ENCODE measurements at places on chromosomes 12 and 14. TPM values are rescaled to one million over a fixed set of nuclear protein-coding genes. Genes with fewer than 3 reads are reported as not detected.
A peak's percentile ranks its signal among the peaks of the same experiment; 100 is the strongest.

GRCh38 chr12:117466677-117467362 lies 105.4 kb upstream of the NOS1 start:
- H3K27ac ChIP-seq: no peak overlapping the region
- no peak for DNase-seq
- no peak overlapping the region for H3K4me3 ChIP-seq
- H3K27me3 ChIP-seq: no peaks in the 10 kb centered on the region

GRCh38 chr12:18965203-18965602 lies 164.3 kb upstream of the PLEKHA5 start:
- H3K27me3 ChIP-seq: no peaks in the 10 kb centered on the region
- H3K4me3 ChIP-seq: no peak overlapping the region
- H3K36me3 ChIP-seq: no peaks in the 10 kb centered on the region
- no peak overlapping the region for H3K27ac ChIP-seq

The GTF2A1 gene
- 21.0 TPM for total RNA-seq

The ADAM20 gene
- 0.21 TPM for total RNA-seq

GRCh38 chr12:15698377-15698871 lies 90.8 kb downstream of the EPS8 start:
- no peaks in the 10 kb centered on the region for H3K27me3 ChIP-seq
- no peak for DNase-seq
- H3K27ac ChIP-seq: peak overlapping the region; percentile 79
- H3K4me1 ChIP-seq: peaks cover 58% of the 10 kb centered on the region
- no peak overlapping the region for H3K4me3 ChIP-seq
- H3K36me3 ChIP-seq: no peaks in the 10 kb centered on the region

DNA sequence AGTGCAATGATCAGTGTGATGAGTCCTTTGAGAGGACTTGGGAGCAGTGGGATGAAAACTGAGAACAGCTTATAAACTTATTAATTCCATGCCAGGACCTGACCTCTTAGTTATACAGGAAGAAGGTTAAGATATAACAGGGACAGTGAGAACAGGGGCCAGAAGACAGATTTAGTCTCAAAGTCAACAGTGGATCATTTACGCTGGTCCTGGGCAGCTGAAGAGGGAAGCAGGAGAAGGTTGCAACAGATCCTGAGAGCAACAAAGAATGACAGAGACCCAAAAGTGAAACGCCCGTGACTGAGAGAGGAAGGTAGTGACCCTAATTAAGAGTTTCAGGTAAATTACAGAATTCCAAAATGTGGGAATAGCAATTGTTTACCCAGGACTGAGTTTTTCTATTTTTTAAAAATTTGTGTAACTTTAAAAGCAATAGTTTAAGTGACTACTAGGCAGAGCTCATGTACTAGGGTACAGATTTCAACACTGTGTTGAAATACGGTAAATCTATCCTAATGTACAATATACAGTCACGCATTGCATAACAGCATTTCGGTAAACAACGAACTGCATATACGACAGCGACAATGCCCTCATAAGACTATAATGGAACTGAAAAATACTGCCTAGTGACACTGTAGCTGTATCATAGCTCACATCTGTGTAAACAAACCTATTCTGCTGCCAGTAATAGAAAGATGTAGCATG lies 77.7 kb upstream of the GNPNAT1 start:
- H3K27ac ChIP-seq: no peak overlapping the region
- DNase-seq: no peak
- no peaks in the 10 kb centered on the region for H3K27me3 ChIP-seq

The NAV3 gene
- 4.6 TPM for total RNA-seq

DNA sequence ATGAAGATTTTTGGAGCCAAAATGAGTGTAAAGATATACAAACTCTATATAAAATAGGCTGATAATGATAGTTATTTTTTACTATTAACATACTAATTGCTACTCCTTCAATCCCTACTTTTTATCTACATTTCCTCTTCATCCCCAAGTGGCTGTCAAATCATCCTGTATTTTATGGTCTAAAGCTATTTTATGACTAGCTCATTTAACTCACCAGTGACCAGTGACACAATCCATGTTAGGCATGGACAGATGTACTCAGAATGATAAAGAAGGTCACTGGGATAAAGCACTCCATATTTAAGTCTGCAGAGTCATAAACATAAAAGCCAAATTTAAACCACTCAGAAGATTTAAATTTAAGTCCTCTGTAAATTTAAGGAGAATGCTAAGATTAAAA lies 183.0 kb downstream of the MED13L start:
- H3K27ac ChIP-seq: no peak overlapping the region
- H3K4me1 ChIP-seq: no peaks in the 10 kb centered on the region
- H3K4me3 ChIP-seq: no peak overlapping the region
- no peaks in the 10 kb centered on the region for H3K27me3 ChIP-seq

- no peak overlapping the region for H3K27ac ChIP-seq
- no peaks in the 10 kb centered on the region for H3K36me3 ChIP-seq
- H3K27me3 ChIP-seq: no peaks in the 10 kb centered on the region
- H3K4me3 ChIP-seq: no peak overlapping the region
- no peaks in the 10 kb centered on the region for H3K4me1 ChIP-seq
These were observed 3.2 kb downstream of the TDRD9 start for GRCh38 chr14:103931422-103931821.

DNA sequence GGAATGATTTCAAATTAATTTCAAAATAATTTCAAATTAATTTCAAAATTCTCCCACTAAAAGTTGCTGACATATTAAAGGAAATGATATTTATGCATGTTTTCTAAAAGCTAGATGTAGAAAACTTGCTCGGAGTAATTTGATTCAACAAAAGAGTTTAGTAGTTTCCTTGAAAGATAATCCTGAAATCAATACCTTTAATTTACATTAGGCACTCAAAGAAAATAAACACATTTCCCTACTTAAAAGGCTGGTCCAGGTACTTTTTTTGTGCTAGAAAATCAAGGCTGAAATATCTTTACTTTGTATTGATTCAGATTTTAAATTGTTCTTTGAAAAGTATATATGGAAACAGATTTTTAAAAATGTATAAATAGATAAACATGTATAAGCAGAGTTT lies 370.5 kb downstream of the RAD51B start:
- DNase-seq: no peak
- peaks cover 28% of the 10 kb centered on the region for H3K4me1 ChIP-seq
- no peaks in the 10 kb centered on the region for H3K27me3 ChIP-seq
- H3K36me3 ChIP-seq: no peaks in the 10 kb centered on the region
- no peak overlapping the region for H3K27ac ChIP-seq
- H3K4me3 ChIP-seq: no peak overlapping the region

The EID3 gene
- 2.3 TPM for total RNA-seq

- no peaks in the 10 kb centered on the region for H3K36me3 ChIP-seq
- H3K4me3 ChIP-seq: no peak overlapping the region
- DNase-seq: no peak
- peaks cover 21% of the 10 kb centered on the region for H3K4me1 ChIP-seq
These were observed 9.4 kb downstream of the MYBPC1 start for GRCh38 chr12:101604132-101604531.

DNA sequence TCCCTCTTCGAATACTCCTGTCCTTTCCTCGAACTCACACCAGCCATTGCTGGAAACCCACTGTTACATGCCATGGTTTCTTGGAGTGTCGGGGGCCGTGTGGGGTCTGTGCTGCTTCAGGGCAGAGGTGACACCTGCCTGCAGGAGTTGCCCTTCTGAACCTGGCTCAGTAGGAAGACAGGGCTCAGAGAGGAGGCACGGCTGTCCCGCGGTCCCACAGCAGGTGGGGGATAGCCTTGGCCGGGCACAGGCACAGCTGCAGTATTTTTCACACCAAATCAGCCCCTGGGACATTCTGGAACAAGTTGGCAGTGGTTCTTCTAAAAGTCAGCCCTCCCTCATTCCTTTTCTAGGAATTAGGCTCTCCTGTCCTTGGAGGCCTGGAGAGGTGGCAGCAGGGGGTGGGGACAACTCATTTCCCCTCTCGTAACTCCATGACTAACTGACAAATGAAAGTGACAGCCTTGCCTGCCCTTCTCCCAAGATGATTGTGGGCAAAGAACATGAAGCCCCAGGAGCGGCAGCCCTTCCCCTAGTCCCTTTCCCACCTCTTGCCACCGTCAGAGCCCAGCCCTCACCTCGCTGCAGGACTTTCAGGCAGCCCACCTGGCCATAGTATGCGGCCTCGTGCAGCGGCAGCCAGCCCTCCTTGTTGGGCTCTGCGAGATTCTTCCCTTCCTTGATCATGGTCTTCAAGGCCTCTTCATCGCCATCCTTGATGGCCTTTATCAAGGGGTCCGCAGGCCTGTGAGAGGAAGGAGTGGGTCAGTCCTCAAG lies 22.4 kb downstream of the ASB2 start:
- H3K36me3 ChIP-seq: no peaks in the 10 kb centered on the region
- H3K4me1 ChIP-seq: peaks cover 28% of the 10 kb centered on the region
- DNase-seq: no peak
- H3K4me3 ChIP-seq: peak overlapping the region; percentile 2
- H3K27ac ChIP-seq: no peak overlapping the region
- no peaks in the 10 kb centered on the region for H3K27me3 ChIP-seq

DNA sequence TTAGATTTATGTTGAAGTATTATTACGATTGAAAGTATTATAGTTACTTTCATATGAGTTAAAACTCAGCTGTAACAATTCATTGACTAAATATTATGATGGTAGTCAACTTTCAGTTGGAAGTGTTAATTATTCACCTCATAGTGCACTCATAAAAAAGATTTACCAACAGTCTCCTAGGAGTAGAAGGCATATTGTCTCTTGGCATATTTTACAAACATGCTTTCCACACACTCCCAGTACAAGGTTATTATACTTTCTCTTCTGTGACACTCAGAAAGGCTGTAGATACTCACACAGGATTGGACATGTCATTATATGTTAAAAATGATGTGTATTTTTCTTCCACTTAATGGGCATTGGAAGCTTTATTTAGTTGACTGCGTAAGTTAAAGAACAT lies 147.1 kb downstream of the NPAS3 start:
- H3K4me3 ChIP-seq: no peak overlapping the region
- no peak overlapping the region for H3K27ac ChIP-seq
- no peak for DNase-seq
- H3K27me3 ChIP-seq: no peaks in the 10 kb centered on the region
- H3K36me3 ChIP-seq: no peaks in the 10 kb centered on the region

GRCh38 chr12:91529829-91530228 lies 347.2 kb upstream of the DCN start:
- no peaks in the 10 kb centered on the region for H3K27me3 ChIP-seq
- H3K36me3 ChIP-seq: no peaks in the 10 kb centered on the region
- DNase-seq: no peak

The JDP2 gene
- total RNA-seq: 37.8 TPM

DNA sequence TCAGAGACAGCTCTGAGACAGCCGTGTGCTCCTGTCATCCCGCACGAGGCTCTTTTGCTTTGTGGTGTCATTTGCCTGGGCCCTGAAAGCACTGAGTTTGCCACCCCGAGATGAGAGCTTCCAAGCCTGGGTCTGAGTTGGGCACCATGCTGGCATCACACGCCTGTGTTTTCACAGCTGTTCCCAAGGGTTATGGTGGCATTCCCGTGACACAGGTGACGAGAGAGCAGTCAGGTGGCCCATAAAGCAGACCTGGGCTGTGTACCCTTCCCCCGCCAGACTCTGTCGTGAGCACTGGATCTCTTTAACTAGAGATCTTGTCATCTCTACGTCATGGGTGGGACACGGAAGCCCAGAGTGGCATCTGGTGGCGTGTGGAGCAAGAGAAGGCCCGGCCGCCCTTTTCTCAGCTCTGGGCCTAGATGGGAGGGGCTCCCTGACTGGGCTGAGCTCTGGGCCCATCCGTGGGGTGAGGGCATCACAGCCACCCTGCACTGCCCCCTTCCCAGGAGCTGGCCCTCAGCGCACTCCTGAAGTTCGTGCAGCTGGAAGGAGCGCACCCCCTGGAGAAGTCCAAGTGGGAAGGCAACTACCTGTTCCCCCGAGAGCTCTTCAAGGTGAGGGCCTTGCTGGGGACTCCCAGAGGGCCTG lies 2.6 kb downstream of the NOC4L start:
- H3K4me3 ChIP-seq: no peak overlapping the region
- no peak overlapping the region for H3K27ac ChIP-seq
- H3K4me1 ChIP-seq: peaks cover 20% of the 10 kb centered on the region
- DNase-seq: no peak
- H3K36me3 ChIP-seq: peaks cover 13% of the 10 kb centered on the region
- no peaks in the 10 kb centered on the region for H3K27me3 ChIP-seq

GRCh38 chr14:101535232-101535631 lies 26.1 kb upstream of the DIO3 start:
- no peaks in the 10 kb centered on the region for H3K36me3 ChIP-seq
- DNase-seq: no peak
- no peaks in the 10 kb centered on the region for H3K27me3 ChIP-seq
- no peak overlapping the region for H3K4me3 ChIP-seq

The GPR84 gene
- total RNA-seq: not detected

DNA sequence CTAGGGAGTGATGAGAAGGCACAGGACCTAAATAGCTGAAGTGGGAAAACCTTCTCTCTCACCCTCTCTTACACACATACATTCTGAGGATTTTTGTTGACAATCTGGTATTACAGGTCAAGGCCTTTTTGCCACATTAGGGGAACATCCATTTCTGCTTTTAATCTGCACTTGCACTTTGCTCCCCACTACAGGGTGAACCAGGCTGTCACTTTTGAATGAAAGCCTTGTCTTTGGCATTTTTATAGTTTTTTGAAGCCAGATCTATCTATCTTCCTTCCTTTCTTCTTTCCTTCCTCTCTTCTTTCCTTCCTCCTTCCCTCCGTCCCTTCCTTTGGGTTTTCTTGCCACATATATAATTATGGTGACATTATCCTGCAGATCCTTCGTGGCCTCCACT lies 165.9 kb upstream of the OTX2 start:
- H3K36me3 ChIP-seq: no peaks in the 10 kb centered on the region
- no peaks in the 10 kb centered on the region for H3K27me3 ChIP-seq
- no peak overlapping the region for H3K27ac ChIP-seq
- no peak overlapping the region for H3K4me3 ChIP-seq
- no peak for DNase-seq

GRCh38 chr14:50396631-50397389 lies at the start of gene CDKL1:
CDKL1 (minus strand) TSS chr14:50396881; CDS start chr14:50395868, 1,013 bp downstream.
- DNase-seq: no peak
- H3K27ac ChIP-seq: peak within 1 kb of the TSS; percentile 76
- H3K4me3 ChIP-seq: peak within 1 kb of the TSS; percentile 65

The NXPH4 gene
- 5.0 TPM for total RNA-seq

GRCh38 chr14:54686219-54686870 lies 119.4 kb downstream of the SAMD4A start:
- no peak for DNase-seq
- no peaks in the 10 kb centered on the region for H3K27me3 ChIP-seq
- H3K36me3 ChIP-seq: no peaks in the 10 kb centered on the region
- peak overlapping the region; percentile 78 for H3K27ac ChIP-seq
- H3K4me1 ChIP-seq: peaks cover 7% of the 10 kb centered on the region
- H3K4me3 ChIP-seq: no peak overlapping the region

DNA sequence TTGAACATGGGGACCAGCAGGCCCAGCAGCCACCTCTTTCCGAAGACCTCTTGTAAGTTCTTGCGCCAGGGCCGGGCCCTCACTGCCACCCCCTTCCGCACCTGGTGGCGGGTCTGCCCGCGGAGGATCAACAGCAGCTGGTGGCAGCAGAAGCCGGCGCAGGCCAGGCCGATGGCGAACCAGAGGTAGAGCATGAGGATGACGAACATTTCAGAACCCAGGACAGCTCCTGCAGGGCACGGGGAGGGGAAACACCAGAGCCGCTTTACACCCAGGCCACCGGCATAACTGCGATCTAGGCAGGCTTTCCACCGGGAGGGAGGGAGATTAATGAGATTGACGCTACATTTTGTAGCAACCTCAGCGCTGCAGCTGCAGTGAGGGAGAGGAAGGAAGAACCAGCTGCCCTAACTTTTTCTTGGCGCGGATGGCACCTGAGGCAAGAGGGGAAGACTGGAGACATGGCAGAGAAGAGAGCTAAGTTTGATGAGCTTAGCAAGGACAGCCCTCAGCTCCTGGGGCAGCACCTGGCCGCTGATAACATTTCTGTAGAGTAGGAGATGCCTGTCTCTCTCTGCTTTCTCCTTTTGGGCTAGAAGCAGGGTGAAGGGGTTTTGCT lies 7.8 kb downstream of the ZDHHC22 start:
- H3K36me3 ChIP-seq: no peaks in the 10 kb centered on the region
- H3K4me3 ChIP-seq: no peak overlapping the region
